ENCODE measurements at places on chromosomes 3 and 15. TPM values are rescaled to one million over a fixed set of nuclear protein-coding genes. Genes with fewer than 3 reads are reported as not detected.

DNA sequence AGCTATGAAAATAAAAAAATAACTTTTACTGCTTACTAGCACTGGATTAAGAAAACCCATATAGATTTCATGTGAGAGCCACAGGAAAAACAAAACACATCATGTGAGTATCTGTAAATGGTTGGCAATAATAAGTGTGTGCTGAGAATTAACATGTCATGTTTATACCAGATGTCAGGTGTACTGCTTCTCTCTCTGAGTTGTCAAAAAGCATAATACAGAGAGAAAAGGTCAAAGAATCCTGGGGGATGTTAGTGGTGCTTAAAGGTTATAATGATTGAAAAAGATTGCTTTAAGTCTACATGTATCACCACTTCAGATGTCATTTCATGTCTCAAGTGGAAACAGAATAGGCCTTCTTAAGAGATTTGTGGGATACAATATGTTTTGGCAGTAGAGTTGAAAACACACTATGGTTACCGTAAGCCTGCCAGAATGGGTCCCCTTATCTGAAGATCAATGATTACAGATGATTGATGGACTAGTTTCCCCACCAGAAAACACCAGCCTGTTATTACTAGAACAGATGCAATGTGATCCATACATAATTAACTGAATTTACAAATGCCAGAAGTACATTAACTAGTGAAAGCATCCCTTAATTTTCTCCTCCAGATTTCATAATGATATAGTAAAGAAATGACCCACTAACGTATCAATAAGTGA is 204.1 kb downstream of the CNTN3 start:
- no peaks in the 10 kb centered on the region for H3K36me3 ChIP-seq
- H3K27ac ChIP-seq = no peak overlapping the region
- no peak for DNase-seq
- H3K4me1 ChIP-seq = no peaks in the 10 kb centered on the region
- H3K27me3 ChIP-seq = no peaks in the 10 kb centered on the region

GRCh38 chr15:29805043-29805707 is 17.1 kb downstream of the TJP1 start:
- no peaks in the 10 kb centered on the region for H3K4me1 ChIP-seq
- no peak overlapping the region for H3K4me3 ChIP-seq
- H3K36me3 ChIP-seq = no peaks in the 10 kb centered on the region
- H3K27me3 ChIP-seq = peaks cover 29% of the 10 kb centered on the region
- H3K27ac ChIP-seq = no peak overlapping the region
- DNase-seq = no peak

DNA sequence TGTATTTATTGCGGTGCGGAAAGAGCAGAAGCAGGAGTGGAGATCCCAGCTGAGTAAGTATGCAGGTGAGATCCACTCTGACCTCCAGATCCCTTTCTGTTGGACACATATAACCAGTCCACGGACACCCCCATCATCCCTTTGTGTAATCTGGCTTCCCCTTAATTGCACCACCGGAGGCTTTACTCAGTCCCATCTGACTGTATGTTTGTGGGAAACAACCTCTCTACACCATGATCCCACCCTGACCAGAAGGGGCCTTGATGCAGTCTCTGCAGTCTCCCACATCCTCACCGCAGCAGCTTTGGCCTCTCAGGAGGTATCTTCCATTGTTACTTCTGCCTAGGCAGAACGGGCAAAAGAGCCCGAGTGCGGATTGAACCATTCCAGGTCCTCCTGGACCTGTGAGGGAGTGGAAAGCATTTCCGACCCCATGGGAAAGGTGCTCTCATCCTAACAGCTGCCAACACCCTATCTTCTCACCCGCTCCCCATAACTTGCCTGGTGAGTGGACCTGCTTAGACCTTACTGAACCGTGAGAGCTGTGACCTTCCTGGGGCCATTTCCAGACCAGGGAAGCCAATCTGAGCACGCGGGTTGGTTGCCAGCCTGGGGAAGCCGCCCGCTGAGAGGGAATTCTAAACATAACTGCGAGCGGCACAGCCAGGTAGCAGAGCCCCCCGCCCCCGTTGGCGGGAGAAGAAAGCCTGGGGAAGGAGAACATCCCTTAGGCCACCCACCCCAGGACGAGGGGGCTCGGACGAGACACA is 1.1 kb downstream of the SLCO2A1 start:
- H3K27me3 ChIP-seq = peaks cover 35% of the 10 kb centered on the region
- peaks cover 6% of the 10 kb centered on the region for H3K4me1 ChIP-seq
- H3K4me3 ChIP-seq = no peak overlapping the region
- H3K27ac ChIP-seq = no peak overlapping the region

Gene USP4
- total RNA-seq = 86.7 TPM

DNA sequence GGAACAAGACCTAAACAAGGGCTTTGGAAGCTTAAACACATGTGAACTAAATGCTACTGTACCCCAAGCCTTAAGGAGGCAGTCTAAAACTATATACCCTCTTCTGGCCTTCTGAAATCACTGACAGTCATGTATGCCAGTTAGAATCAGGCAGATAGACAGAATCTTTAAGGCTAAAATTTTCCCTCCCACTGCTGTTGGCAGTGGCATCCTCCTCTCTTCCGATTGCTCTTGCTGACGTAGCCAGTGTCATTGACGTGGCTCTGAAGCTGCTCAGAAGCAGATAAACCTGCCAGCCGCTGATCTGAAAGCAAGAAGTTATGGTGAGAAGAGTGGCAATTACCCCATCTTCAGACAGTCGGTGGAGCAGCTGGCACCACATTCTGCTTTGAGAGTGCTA is 3.3 kb downstream of the RYR3 start:
- no peaks in the 10 kb centered on the region for H3K4me1 ChIP-seq
- DNase-seq = no peak
- no peak overlapping the region for H3K27ac ChIP-seq
- no peaks in the 10 kb centered on the region for H3K36me3 ChIP-seq
- no peak overlapping the region for H3K4me3 ChIP-seq
- peaks cover 45% of the 10 kb centered on the region for H3K27me3 ChIP-seq

GRCh38 chr3:167304077-167304476 is 76.0 kb downstream of the ZBBX start:
- no peak for DNase-seq
- H3K4me3 ChIP-seq = no peak overlapping the region
- no peaks in the 10 kb centered on the region for H3K4me1 ChIP-seq
- H3K27ac ChIP-seq = no peak overlapping the region

DNA sequence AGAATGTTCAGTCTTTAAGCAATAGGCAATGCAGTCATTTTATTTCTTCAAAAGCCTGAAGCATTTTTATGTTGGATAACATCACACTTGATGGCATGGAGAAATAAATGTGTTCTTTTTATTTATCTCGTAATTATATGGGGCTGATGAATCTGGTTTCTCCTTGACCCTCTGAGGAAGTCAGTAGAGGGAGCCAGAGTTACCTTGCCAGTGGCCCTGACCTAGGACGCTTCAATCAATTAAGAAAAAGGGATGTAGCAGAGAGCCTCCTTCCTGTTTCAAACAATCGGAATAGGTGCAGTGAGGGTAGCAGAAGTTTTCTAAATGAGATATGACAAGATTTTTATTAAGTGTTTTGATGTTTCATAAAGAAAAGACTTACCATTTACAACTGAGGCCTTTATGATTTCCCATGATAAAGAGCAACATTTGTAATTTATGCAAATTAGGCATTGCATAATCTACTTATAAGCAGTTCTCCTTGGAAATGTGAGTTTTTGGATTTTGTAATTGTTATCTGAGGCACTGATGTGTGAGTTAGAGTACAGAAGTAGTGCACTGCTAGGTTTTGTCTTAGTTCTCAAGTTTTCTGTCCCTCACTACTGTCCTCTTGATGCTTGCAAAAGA is 129.1 kb downstream of the RAP2B start:
- peaks cover 2% of the 10 kb centered on the region for H3K4me1 ChIP-seq
- no peak overlapping the region for H3K27ac ChIP-seq

- peaks cover 3% of the 10 kb centered on the region for H3K27me3 ChIP-seq
- DNase-seq = no peak
- H3K27ac ChIP-seq = no peak overlapping the region
- no peak overlapping the region for H3K4me3 ChIP-seq
These were observed 61.7 kb upstream of the CDIN1 start for GRCh38 chr15:36517758-36518157.

- no peak overlapping the region for H3K4me3 ChIP-seq
- H3K4me1 ChIP-seq = no peaks in the 10 kb centered on the region
- H3K27ac ChIP-seq = no peak overlapping the region
These were observed 307.4 kb upstream of the RARB start for GRCh38 chr3:25120665-25121064.

Gene P2RY12
- total RNA-seq = 0.64 TPM

DNA sequence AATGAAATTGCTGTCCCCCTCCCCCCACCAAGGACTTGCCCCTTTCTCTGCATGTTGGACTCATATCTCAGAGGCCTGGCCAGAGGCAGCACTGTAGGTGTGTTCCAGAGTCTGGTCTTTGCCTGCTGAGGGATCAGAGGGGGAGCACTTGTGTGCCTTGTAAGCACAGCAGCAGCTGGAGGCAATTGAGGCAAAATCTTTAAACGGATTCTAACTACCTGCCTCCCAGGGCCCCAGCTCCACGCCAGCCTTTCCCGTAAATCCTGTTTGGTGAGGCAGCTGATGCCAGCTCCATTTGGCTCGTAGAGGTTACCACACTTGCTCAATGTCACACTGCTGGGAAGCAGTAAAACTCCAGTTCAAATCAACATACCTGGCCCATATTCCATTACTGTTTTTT is 2.3 kb upstream of the IDH2 start:
- no peak for DNase-seq
- no peaks in the 10 kb centered on the region for H3K36me3 ChIP-seq
- H3K27me3 ChIP-seq = peaks cover 9% of the 10 kb centered on the region
- H3K4me1 ChIP-seq = peaks cover 27% of the 10 kb centered on the region
- no peak overlapping the region for H3K4me3 ChIP-seq

- peaks cover 24% of the 10 kb centered on the region for H3K27me3 ChIP-seq
- no peak overlapping the region for H3K27ac ChIP-seq
- peaks cover 15% of the 10 kb centered on the region for H3K4me1 ChIP-seq
- peak overlapping the region; percentile 87 for H3K4me3 ChIP-seq
These were observed 764 bp downstream of the UACA start for GRCh38 chr15:70762469-70763119.

DNA sequence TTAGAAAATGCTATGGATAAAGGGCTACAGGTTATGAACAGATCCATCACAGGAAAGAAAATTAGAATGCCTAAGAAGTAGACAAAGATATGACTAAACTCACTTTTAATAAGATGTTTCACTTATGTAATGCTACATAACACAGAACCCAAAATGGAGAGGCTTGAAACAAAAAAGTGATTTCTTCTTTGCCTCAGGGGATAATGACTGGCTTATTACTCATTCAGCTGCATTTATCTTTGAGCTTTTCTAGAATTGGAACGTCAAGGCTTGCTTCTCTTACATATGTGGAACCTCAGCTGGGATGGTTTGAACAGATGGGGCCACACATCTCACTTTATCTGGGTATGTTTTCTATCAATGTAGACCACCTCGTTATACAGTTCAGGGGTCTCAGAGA is 120.6 kb upstream of the EPHA3 start:
- H3K36me3 ChIP-seq = no peaks in the 10 kb centered on the region
- no peak overlapping the region for H3K4me3 ChIP-seq
- no peaks in the 10 kb centered on the region for H3K4me1 ChIP-seq
- H3K27ac ChIP-seq = no peak overlapping the region
- no peak for DNase-seq
- H3K27me3 ChIP-seq = no peaks in the 10 kb centered on the region

- H3K4me3 ChIP-seq = no peak overlapping the region
- no peak for DNase-seq
- H3K27me3 ChIP-seq = no peaks in the 10 kb centered on the region
- no peaks in the 10 kb centered on the region for H3K36me3 ChIP-seq
- H3K4me1 ChIP-seq = peaks cover 24% of the 10 kb centered on the region
These were observed 66.8 kb downstream of the CD200R1L start for GRCh38 chr3:112779558-112780480.

DNA sequence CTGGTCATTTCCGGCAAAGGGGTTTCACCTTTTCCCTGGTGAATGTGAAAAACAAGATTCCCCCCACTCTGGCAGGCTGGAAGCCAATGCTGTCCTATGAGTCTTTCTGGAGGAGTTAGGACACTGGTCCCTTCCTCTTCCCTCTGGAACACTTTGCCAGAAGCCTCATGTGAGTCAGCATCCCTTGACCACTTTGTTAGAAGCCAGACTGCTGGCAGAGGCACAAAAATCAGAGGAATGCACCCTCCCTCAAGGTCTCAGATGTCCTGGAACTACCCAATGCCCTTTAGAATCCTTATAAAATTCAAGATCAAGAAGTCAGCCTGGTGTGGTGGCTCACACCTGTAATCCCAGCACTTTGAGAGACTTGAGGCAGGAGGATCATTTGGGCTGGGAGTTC is 26.6 kb downstream of the ITGB5 start:
- no peaks in the 10 kb centered on the region for H3K36me3 ChIP-seq
- no peak for DNase-seq
- peaks cover 15% of the 10 kb centered on the region for H3K27me3 ChIP-seq
- no peak overlapping the region for H3K4me3 ChIP-seq

DNA sequence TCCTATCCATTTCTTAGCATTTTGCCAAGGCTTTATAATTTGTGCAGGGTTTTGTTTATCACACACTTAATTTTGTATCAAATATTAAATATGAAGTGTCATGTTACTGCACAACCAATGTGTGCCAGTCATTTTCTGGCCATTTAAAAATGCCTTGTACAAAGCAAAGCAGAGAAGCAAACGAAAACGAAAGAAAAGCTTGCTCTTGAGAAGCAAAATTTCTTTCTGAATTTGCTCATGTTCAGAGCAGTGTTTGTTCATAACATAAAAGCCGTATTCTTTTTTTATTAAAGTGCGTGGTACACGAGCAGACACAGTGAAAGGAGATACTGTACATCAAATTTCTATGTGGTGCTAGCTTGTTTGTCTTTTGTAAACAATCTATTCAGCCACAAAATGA is 792.6 kb downstream of the NAALADL2 start:
- H3K4me3 ChIP-seq = no peak overlapping the region
- no peaks in the 10 kb centered on the region for H3K27me3 ChIP-seq
- H3K4me1 ChIP-seq = no peaks in the 10 kb centered on the region
- no peak overlapping the region for H3K27ac ChIP-seq
- no peak for DNase-seq

Gene FAM174B
- 0.91 TPM for total RNA-seq

DNA sequence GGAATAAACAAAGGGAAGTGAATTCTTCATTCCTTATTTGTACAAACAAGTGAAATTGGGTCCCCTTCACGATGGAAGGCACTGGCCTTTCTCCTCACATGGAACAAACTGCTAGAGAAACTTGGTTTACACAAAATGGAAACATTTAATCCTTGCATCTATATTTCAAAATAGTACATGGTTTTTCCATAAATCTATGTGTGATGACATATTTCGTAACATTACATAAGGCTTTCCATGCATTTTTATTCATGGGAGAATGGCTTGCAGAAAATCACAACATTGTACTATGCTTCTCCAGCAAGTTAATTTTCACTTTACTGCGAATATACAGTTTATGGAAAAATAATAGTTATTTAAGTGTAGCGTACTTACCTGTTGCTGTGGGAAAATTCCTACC is 81.0 kb upstream of the CDIN1 start:
- H3K27ac ChIP-seq = no peak overlapping the region
- DNase-seq = no peak
- H3K4me1 ChIP-seq = no peaks in the 10 kb centered on the region
- no peak overlapping the region for H3K4me3 ChIP-seq
- H3K36me3 ChIP-seq = no peaks in the 10 kb centered on the region
- H3K27me3 ChIP-seq = peaks cover 4% of the 10 kb centered on the region

- no peak for DNase-seq
- H3K4me3 ChIP-seq = no peak overlapping the region
- peaks cover 4% of the 10 kb centered on the region for H3K27me3 ChIP-seq
- no peaks in the 10 kb centered on the region for H3K36me3 ChIP-seq
These were observed 279.0 kb upstream of the WNT5A start for GRCh38 chr3:55765906-55766701.

All from activated B cell treated with CpG ODN at 0.5 μM for 24 hours (primary cell).